Glutamatergic neuron (in vitro differentiated cells): ENCODE measurements at places on chromosomes 2 and 18.

GRCh38 chr2:18398833-18399232 is 161.6 kb downstream of the RDH14 start:
- no peak for DNase-seq

GRCh38 chr2:31329081-31329625 is 85.4 kb downstream of the XDH start:
- DNase-seq, result no peak

- no peak for DNase-seq
Observed at GRCh38 chr2:216735086-216735485, 39.7 kb upstream of the IGFBP5 start.

GRCh38 chr2:49154891-49155290 is 576 bp upstream of the FSHR start:
- no peak for DNase-seq

- DNase-seq, result no peak
Observed at GRCh38 chr2:172777431-172777830, 41.8 kb downstream of the RAPGEF4 start.

- no peak for DNase-seq
Observed at GRCh38 chr2:54579682-54580620, 123.8 kb downstream of the SPTBN1 start.

- no peak for DNase-seq
Observed at GRCh38 chr18:12921178-12921577, 26.6 kb upstream of the SEH1L start.

DNA sequence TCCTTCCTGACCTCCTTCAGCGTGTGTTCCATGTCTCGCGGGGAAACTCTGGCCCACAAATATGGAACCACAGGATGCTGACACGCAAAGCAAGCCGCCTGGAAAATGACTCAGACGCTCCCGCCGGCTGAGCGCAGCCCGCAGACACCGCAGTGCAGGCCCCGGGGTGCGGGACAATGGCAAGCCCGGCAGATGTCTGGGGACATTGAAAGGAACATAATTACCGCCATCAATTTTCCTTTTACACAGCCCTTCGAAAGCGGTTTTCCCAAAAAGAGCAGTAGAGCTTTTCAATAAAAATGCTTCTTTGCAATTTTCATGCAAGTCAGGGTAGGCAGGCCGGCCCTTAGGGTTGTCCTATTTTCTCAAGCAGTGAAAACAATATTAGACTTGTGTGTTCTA is 159.2 kb upstream of the SH3BP4 start:
- peak; percentile 55 for DNase-seq
